ENCODE measurements at places on chromosomes 5 and 9. TPM values are rescaled to one million over a fixed set of nuclear protein-coding genes. Genes with fewer than 3 reads are reported as not detected.

DNA sequence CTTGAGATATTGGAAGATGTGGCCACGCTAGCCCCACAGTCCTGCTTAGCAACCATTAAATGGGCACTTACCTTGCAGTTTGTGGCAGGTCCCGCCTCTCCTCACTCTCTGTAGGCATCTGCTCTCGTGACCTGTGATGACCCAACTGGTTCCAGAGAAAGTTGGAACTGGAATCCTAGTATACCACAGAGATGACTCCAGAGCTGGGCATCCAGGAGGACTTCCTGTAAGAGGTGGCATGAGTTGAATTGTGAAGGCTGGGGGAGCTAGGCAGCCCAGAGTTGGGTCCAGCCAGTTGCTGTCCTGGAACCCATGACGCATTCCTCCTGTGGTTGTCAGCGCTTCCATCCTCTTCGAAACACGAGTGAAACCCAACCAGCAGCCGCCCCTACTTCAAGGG, 1.6 kb upstream of the ADAMTS2 start:
- no peak for DNase-seq

FBP2 gene
- not detected for total RNA-seq

DNA sequence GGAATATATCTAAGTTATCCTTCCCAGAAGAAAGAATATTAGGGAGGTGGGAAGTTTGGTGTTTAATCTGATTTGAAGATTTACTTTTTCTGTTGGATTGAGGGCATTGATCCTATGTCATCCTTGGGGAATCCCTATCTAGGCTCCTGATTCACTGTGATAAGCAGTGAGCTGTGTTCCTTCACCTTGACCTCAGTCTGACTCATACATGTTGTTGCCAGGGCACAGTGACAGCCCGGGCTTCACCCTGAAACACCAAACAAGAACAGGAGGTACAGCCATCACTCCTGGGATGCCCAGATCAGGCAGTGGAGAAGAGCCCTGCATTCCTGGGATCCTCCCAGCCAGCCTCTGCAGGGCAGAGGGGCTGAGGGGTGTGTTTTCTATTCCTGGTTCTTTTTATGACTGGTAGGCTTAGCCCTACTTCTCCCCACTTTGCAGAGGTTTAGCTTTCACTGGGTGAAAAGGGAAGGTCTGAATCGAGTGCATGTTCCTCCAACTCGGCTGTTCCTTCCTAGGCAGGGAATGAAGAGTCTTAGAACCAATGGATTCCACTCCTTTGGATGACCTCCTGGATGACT, 3.1 kb upstream of the FAM53C start:
- no peak for DNase-seq

DNA sequence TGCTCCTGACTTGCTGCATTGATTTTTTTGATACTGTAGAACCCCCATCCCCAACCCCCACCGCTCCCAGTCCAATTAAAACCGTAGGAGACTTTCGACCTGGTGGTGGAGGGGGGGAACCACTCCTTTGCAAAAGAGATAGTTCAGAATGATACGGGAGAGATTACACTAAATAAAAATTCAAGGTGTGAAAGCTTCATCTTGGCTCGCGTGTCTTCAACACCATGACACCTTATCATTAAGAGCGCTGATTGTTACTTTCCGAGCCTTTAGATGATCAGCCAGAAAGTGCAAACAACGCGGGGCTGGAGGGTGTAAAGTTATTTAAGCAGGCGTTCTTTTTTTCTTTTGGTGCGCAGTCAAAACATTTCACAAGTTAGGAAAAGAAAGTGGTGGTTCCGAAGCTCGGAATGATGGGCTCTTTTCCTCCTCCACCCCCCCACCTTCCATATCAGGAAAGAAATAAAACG, 1.3 kb upstream of the ZNF462 start:
- no peak for DNase-seq

DNA sequence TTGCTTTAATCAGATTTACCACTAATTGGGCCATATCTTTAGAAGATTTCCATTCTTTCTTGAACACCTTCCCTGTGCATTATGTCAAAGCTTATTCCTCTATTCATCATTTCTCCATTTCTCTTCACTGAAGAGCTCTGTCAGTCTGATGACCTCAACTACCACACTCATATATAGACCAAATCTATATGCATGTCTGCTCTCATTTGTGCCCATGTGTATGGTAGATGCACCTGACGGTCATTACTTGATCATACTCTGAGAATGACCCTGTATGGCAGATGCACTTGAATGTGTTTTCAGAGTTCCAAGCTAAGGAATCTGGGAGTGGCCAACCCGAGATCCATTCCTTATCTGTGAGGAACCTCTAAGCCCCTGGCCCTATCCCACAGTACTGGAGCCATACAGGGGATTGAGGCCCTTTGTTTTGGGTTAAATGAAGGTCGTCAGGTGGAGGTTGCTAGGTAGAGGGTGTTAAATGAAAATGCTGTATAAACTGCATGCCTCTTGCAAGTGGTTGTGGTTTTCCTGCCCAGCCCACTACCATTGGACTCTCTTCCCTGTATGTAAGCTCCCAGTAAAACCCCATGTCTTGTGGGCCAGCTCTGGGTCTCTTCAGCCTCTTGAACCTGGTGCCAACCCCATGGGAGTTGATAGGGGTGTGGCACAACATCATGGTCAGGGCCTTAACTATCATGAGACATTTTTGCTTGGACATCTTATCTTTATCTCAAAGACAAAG, 229.5 kb downstream of the KIAA0825 start:
- DNase-seq, result no peak

PCDHGA2 gene
- 0.04 TPM for total RNA-seq

DNA sequence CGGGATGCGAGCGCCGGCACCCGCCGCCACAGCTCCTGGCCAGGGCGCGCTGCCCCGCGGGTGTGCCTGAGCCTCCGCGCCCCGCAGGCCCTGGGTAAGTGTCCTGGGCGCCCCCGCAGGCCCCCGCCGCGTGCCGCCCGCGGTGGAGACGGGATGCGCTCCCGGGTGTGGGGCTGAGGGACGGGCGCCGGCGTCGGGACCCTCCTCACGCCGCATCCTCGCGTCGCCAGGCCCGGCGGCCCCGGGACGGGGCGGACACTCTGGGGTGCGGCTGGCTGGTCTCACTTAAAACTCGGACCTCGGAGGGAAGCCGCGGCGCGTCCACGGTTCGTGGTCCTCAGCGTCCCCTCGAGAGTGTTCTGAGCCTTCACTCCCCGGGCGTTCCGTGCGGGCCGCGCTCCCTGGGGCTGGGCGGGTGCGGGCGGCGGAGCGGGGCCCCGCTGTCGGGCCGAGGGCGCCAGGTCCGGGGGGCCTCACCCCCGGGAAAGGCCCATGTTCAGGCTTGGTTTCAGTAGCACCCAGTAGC, 275 bp downstream of the AHRR start:
- DNase-seq, result no peak

DNA sequence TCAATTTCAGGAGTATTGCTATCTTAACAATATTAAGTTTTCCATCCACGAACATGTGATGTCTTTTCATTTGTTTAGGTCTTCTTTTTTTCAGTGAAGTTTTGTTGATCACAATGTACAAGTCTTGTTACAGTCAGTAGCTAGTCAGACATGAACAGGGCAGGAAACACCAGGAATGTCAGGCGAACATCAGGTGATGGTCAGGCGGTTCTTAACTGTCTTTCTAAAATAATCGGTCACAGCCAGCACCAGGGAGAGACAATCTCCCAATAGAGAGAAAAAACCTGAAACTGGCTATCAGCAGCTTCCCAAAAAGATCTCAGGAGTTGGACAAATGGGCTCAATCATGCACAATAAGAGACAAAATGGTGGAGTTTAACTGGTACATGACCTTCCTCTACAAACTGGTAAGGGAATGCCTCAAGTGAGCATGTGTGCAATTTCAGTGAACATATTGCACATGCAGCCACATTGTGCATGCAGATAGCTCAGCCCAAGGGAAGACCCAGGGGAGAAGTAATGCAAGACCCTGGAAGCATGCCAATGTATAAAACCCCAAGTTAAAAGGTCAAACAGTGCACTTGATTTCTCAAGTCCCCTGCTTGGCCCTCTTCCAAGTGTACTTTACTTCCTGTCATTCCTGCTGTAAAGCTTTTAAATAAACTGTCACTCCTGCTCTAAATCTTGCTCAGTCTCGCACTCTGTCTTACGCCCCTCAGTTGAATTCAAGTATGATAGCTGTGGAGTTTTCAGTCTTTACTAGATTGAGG, 176.1 kb upstream of the RASEF start:
- DNase-seq, result no peak

DNA sequence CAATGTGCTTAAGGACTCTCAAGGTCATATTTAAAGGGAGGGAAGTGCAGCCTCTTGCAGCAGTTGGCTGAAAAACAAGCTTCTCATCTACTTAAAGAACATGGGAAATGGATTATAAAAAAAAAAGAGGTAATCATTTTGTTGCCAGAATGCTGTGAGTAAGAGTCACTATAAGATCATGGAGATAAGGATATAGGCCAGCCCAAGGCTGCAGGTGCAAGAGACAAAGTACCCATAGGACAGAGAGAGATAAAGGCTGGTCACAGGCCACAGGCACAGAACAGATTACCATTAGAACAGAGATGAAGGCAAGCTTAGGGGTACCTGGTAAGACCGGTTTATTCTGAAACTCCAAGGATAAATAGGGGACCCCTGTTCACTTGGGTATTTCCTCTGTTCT, 70.5 kb downstream of the CDKN2A start:
- no peak for DNase-seq

DNA sequence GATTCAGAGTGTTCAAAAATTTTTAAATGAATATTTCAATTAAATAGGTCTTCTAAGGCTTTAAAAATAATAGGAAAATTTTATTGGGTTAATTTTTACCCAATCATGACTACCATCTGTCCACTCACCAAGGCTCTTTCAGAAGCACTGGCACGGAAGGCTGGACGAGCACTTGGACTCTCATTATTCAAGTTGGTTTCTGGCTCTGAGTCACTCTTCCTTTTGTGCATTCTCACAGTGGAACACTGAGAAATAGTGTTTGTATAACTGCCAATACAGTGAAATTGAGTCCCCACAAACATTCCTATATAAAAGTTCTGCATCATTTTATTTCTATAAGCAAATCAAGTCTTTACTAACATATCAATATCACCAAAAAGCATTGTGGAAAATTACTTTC, 1149.0 kb downstream of the EFNA5 start:
- no peak for DNase-seq

DNA sequence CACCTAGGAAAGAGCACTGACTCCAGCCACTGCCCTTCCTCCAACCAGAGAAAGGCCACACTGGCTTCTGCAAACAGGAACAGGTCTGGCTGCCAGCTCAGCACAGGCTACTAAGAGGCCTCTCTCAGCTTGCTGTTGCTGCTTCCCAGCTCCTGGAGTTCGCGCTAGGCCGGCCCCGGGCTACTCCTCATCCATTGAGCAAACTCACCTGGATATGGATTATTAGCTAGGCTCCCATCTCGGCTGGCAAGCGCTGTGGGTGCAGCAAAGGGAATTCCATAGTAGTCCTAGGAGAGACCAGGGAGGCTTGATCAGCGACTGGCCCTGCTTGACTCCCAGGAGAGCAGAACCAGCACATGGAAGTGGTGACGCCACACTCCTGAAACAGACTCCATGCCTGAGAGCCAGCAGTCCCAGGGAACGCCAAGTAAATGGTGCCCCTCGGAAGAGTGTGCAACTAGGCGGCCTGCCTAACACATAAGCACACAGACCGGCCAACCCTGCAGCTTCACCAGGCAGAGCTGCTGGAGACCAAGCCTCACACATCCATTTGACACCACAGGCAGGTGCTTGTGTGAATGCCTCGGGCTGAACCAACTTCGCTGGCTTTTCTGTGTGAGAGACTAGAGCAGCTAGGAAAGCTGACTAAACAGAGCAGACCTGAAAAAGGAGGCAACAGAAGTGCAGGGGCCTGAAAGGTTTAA, 107.2 kb downstream of the UBE2R2 start:
- DNase-seq, result no peak

DNA sequence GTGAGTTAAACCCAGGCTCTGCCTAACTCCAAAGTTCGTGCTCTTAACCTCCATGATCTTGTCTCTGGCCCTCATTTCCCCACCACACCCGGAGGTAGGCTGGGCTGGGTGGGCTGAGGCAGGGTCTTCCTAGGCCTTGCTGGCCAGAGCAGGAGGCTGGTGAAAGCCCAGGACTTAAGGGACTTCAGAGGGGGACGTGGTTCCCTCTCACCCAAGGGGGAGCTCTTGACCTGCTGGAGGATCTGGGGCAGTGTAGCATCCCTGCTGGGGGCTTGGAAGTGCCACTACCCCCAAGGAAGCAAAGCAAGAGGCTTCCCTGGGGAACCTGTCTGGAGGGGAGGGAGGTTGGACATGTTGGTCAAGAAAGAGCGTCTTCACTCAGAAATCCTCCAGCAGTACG, 14.7 kb downstream of the PITX1 start:
- peak; percentile 60 for DNase-seq

RELL2 gene
- 20.4 TPM for total RNA-seq

C8G gene
- total RNA-seq, result not detected

DNA sequence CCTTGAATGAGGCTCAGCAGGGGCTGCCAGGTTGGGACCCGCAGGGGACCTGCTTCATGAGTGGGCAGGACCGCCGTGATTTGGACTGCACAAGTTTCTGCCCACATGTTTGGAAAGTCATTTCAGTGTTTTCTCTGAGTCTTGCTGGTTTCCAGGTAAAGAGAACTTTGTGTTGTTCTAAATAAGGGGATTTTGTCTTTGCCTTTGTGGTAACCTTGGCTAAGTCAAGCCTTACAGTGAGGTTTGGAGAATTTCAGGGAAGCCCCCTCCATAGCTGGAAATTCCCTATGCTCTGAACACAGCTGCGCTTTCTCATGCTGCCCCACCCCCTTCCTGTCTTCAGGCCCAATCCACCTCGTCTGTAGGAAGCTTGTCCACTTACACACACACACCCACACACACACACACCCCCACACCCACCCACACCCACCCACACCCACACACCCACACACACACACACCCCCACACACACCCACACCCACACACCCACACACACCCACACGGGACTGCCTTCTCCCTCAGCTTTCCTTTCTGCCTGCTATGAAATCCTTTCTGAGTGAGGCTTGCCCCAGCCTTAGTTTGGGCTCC, 270.1 kb downstream of the HSPA4 start:
- DNase-seq, result no peak

GRCh38 chr5:90967851-90968250, 409.3 kb downstream of the ADGRV1 start:
- no peak for DNase-seq

DNA sequence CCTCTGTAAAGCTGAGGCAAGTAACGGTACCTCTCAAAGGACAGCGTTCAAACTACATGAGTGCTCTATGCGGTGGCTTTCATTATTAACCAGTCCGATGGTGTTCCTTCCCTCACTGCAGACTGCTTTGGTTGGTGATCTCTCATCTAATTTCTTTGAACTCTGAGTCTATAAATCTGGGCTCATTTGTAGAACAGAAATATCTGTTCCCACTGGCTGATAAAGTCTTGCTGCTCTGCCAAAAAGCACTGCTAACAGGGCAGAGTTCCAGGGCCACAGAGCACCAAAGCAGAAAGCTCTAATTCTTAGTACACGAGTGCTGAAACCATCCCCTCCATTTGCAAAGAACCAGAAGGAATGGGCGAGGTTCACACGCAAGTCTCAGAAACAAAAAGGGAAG, 81.9 kb downstream of the MED27 start:
- no peak for DNase-seq

GRCh38 chr5:38615042-38615441, 58.6 kb upstream of the LIFR start:
- no peak for DNase-seq

PCDHA12 gene
- total RNA-seq, result not detected

- DNase-seq, result no peak
These were observed 53.9 kb downstream of the FXN start for GRCh38 chr9:69089491-69089890.

All from Karpas-422 (cell line).